Nucleus accumbens (tissue), 56 donors: ENCODE measurements at places on chromosomes 2 and 18.

DNA sequence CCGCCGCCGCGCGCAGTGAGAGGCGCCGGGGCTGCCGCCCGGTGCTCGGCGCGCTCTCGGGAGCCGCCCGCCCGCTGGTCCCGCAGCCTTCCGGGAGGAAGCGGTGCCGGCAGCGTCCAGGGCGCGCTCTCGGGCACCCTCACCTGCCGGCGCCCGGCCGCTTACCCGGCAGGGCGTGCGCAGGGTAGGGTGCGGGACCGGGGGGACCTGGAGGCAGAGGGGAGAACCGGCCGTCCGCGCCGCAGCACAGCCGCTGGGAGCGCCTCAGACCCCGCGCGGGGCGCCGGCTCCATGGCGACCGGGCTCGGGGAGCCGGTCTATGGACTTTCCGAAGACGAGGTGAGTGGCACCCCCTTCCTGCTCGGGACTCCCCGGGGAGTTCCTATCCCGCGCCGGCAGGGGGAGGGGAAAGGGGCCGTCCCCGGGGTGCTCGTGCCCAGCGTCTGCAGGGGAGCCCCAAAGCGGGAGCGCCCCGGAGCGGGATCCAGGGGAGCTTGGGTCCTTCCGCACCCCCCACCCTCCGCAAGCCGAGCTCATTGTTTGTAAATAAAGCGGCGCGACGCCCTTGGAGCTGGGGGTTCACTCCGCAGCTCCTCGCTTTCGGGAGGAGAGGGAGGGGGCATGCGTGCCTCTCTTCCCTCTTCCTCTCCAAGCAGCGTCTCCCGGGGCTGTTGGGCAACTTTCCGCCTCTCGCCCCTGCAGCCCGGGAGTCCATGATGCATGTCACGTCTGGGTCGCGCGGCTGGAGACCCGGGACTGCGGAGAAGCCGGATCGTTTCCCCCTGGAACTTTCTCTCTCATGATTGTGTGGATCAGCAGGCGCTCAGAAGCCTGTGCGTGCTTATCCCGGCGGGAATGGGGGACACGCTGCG, 580 bp downstream of the NEDD4L start:
- peak; percentile 62 for DNase-seq

- no peak for DNase-seq
Observed at GRCh38 chr2:199895406-199895805, 15.7 kb upstream of the C2orf69 start.

DNA sequence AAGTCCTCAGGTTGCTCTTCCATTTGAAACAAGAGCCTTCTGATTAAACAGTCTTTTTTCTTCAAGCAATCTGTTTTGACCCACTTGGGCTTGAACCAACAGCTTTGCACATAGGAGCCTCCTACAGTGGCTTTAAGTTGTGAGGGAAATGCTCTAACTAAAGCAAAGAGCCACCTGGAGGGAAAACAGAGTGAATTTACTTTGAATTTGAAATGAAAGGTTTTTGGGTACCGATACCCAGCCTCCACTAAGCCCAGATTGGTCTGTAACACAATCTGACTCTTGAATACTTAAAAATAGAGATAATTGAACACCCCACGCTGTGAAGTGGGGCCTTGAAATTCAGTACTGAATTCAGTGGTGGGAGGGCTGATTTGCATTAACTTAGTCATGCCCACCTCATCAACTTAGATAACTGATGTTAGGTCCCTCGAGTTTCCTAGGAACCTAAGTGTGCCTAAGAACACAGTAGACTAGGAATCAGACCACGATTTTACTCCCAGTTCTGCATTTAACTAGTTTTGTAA, 56.3 kb upstream of the ACVR1C start:
- peak; percentile 36 for DNase-seq

GRCh38 chr2:63849381-63850203, 7.9 kb downstream of the UGP2 start:
- no peak for DNase-seq

DNA sequence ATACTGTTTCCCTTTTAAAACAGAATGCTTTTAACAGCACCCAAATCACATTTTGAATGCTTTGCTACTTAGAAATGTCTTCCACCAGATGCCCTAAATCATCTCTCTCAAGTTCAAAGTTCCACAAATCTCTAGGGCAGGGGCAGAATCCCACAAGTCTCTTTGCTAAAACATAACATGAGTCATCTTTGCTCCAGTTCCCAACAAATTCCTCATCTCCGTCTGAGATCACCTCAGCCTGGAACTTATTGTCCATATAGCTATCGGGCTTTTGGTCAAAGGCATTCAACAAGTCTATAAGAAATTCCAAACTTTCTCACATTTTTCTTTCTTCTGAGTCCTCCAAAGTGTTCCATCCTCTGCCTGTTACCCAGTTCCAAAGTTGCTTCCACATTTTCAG, 1374.5 kb upstream of the NXPH2 start:
- no peak for DNase-seq

DNA sequence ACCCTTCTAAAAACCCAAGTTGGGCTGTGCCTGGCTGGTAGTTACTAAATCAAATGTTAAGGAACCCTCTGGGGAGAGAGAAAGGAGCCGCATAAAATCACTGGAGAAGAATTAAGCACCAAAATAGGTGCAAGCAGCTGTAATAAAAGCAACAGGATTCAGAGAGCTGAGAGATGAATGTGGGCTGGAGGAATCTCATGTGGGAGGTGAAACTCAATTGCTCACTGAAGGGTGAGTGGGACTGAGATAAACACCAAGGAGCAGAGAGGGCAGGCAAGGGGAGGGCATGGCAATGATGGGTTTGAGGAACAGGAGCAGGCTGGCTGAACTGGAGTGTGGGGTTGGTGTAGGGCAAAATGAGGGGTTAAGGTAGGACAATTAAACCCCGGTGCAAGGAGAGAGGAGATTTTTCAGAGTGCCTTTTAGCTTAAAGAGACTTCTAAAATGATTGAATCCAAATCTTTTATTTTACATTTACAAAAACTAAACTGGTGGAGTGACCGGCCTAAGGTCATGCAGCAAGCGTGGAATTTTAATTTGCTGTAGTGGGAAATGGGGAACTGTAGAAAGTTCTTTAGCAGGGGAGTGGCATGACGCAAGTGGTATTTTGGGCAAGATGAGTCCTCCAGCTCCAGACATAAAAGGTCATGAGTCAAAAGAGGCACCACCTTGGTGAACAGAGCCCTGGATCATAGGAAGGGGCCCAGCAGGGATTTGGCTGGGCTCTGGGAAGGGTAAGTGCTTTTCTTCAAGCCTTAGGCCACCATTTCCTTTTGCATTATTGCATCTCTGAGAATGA, 10.5 kb downstream of the PLB1 start:
- no peak for DNase-seq

GRCh38 chr18:75478996-75479880, 51.7 kb upstream of the SMIM21 start:
- no peak for DNase-seq

DNA sequence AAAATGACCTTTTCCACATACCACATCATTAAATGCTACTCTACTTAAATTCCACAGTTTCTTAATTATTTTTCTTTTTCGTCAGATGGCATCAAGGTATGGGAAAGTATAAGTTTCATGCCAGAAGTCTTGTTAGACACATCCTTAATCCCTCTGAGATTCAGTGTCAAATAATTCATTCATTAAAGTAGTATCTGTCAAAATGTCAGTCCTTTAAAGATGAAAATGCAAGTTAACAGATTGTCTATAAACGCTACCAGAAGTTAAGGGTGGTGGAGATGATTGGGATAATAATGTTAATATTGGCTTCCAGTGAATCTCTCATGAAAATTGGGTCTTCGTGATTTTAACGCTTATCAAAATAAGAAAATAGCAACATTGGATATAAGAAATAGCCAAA, 504.2 kb upstream of the LINC00305 start:
- DNase-seq: no peak

DNA sequence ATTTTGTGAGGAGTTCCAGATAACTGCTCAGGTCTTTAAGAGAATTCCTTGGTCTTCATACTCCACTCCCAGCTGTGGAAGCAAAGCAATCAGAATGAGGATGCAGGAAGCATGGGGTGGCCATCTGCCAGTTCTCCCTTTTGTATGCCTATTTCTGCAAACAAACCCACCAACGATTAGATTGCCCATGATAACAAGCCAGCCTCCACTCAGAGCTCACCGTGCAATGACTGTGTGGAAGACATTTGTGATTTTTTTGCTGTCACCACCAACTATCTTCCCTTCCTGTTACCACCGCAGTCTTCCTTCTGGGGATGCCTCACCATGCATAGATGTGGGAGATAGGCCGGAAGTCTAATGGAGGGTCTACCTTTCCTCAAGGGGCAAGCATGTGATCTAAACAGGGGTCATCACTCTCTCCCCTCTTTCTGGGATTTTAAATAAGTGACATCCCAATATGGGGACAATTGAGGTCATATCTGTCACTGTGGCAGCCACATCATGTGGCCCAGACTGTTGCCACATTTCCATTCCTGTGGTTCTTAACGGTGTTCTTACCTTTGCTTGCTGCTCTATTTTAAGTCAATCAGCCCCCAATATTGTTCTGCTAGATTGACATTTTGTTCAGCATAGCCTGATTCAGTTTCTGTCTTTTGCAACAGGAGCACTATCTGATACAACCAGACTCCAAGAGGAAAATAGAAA, 4.4 kb downstream of the AFF3 start:
- no peak for DNase-seq
